Putamen (tissue), 1 donor: ENCODE measurements at places on chromosomes 6 and 20.

DNA sequence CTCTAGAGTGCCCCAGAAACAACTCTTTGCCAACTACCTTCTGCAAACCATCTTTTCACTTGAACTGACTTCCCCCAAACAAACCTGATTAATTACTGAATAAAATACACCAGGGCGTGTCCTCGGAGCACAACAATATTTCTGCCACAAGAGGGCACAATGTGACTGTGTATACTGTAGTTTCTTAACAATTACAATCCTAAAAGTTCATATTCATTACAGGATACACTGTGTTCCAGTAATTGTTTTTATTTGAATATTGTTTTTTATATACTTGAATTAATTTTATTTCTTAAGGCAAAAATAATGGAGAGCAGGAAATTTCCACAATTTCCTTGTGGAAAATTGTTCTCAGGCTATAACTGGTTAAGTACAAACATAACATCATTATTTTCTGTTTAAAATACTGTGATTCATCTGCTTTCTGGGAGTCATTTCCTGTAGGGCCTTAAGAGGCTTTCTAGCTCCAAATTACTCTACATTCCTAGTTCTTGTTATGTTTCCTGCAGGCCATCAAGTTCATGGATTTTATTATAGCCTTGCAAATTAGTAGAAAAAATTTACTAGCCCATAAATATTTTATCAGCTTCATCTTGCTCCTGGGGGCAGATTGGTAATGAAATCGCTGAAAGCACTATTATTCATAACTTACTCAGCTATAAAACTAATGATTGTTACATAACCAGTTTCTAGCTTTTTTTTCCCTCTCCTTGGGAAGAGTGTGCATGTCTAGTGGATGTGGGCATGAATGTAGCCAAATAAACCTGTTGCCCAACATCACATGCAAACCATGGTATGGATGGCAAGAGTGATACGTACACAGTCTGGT is 51.9 kb upstream of the SLC22A16 start:
- DNase-seq: peak; percentile 72

- DNase-seq: no peak
Measured at GRCh38 chr6:46287681-46288080, 116.9 kb upstream of the ENPP5 start.

- no peak for DNase-seq
Measured at GRCh38 chr20:21706261-21707195, 1.1 kb downstream of the PAX1 start.

- DNase-seq: no peak
Measured at GRCh38 chr20:35578469-35578868, 36.6 kb downstream of the ERGIC3 start.

DNA sequence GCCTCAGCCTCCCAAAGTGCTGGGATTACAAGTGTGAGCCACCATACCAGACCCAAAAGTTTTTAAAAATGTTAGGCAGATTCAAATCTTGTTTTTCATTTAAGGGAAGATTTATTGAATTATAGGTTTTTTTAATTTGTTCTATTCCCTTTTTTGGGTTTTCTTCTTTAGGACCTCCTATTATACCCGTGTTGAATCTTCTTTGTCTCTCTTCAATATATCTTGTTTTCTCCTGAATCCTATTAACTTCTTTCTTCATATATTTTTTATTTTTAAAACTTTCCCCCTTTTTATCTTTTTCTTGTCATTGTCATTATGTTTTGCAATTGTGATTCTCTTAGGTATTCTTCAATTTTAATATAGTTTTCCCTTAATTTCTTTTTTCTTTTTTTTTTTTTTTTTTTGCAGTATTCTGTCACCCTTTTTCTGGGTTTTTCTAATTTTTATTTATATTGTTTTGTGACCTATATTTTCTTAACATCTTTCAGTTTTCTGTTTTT is 45.9 kb upstream of the NOP56 start:
- DNase-seq: no peak

GRCh38 chr6:37524025-37524969 is 24.6 kb upstream of the CCDC167 start:
- no peak for DNase-seq

- no peak for DNase-seq
Measured at GRCh38 chr6:31851485-31851832, 11.2 kb downstream of the NEU1 start.

DNA sequence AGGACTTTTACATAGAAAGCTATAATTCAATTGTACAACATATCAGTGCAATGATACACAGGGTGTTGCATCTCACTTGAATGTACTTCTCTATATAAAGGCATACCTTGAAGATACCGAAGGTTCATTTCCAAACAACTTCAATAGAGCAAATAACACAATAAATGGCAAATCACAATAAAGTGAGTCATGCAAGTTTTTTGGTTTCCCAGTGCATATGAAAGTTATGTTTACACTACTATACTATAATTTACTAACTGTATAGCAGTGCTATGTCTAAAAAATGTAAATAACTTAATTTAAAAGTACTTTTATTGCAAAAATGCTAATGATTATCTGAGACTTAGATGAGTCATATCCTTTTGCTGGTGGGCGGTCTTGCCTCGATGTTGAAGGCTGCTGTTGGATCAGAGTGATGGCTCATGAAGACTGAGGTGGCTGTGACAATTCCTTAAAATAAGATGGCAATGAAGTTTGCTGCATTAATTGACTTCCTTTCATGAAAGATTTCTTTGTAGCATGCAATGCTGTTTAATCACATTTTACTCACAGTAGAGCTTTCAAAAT is 188.8 kb downstream of the TASP1 start:
- peak; percentile 69 for DNase-seq
